Ascending aorta (tissue), 2 donors: ENCODE measurements at places on chromosomes 1 and 21.

DNA sequence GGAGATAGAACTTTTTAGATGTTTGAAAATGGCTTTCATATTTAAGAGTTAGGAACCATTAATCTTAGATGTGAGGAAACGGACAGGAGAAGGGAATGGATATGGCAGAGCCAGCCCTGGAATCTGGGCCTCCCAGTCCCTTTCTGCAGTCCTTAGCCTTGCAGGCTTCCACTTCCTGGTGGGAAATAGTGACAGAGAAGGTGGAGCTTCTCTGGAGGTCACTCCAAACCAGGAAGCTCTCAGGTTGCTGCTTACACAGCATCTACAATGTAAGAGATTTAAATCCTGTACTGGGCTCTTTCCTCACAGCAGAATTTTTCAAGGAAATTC, 2.5 kb downstream of the S100A11 start:
- DNase-seq, result no peak
- H3K27ac ChIP-seq, result peak overlapping the region; percentile 89
- H3K36me3 ChIP-seq, result peaks cover 43% of the 10 kb centered on the region
- no peaks in the 10 kb centered on the region for H3K27me3 ChIP-seq
- peaks cover 6% of the 10 kb centered on the region for H3K4me1 ChIP-seq
- peak overlapping the region; percentile 79 for H3K4me3 ChIP-seq

- no peak for DNase-seq
- H3K4me3 ChIP-seq, result no peak overlapping the region
- no peaks in the 10 kb centered on the region for H3K27me3 ChIP-seq
- no peaks in the 10 kb centered on the region for H3K4me1 ChIP-seq
- peaks cover 96% of the 10 kb centered on the region for H3K36me3 ChIP-seq
- no peak overlapping the region for H3K27ac ChIP-seq
These were observed 8.7 kb downstream of the TPRG1L start for GRCh38 chr1:3633344-3634058.

DNA sequence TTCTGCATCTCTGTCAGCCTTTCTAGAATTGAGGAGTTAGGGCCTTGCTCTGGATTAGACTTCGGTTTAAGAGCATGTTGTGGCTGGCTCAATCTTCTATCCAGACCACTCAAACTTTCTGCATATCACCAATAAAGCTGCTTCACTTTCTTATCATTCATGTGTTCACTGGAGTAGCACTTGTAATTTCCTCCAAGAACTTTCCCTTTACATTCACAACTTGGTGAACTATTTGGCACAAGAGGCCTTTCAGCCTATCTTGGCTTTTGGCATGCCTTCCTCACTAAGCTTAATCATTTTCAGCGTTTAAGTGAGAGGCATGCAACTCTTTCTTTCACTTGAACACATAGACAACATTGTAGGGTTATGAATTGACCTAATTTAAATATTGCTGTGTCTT, 3.6 kb upstream of the HORMAD1 start:
- H3K36me3 ChIP-seq, result no peaks in the 10 kb centered on the region
- no peaks in the 10 kb centered on the region for H3K27me3 ChIP-seq
- no peak for DNase-seq

DNA sequence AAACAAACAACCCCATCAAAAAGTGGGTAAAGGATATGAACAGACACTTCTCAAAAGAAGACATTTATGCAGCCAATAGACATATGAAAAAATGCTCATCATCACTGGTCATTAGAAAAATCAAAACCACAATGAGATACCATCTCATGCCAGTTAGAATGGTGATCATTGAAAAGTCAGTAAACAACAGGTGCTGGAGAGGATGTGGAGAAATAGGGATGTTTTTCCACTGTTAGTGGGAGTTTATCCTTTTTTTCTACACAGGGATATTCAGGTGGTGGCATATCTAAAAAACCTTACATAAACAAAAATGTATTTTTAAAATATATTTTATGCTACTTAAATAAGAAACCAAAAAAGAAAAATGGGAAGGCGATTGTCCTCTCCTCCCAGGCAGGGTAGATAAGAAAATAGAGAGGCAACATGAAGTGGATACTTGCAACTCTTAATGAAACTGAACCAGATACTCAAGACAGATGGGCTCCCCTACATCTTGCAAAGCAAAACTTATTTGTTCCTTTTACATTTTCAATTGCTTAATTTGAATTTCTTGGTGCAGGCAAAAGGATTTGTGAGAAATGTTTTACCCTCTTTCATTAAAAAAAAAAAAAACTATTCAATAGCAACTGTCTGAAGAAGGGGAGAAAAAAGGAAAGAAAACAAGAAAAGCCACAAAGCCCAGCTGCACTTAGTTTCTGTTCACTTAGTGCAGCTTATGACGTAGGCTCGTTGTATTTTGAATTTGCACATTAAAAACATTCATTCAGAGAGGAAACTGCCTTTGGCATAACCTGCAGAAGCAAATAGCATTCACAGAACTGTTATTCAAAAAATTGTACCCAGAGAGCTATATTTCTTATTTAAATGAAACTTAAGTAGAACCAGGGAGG, 36.9 kb upstream of the RGS1 start:
- H3K4me1 ChIP-seq, result peaks cover 12% of the 10 kb centered on the region
- no peaks in the 10 kb centered on the region for H3K36me3 ChIP-seq
- no peak for DNase-seq

GRCh38 chr1:207455183-207455754, 1.1 kb downstream of the CR2 start:
- peaks cover 5% of the 10 kb centered on the region for H3K4me1 ChIP-seq
- H3K27me3 ChIP-seq, result peaks cover 14% of the 10 kb centered on the region
- H3K4me3 ChIP-seq, result no peak overlapping the region
- no peak overlapping the region for H3K27ac ChIP-seq

- H3K4me1 ChIP-seq, result no peaks in the 10 kb centered on the region
- H3K4me3 ChIP-seq, result peak overlapping the region; percentile 53
- no peak overlapping the region for H3K27ac ChIP-seq
- no peaks in the 10 kb centered on the region for H3K36me3 ChIP-seq
- no peak for DNase-seq
These were observed 323.0 kb upstream of the ADGRL2 start for GRCh38 chr1:81477710-81478109.

DNA sequence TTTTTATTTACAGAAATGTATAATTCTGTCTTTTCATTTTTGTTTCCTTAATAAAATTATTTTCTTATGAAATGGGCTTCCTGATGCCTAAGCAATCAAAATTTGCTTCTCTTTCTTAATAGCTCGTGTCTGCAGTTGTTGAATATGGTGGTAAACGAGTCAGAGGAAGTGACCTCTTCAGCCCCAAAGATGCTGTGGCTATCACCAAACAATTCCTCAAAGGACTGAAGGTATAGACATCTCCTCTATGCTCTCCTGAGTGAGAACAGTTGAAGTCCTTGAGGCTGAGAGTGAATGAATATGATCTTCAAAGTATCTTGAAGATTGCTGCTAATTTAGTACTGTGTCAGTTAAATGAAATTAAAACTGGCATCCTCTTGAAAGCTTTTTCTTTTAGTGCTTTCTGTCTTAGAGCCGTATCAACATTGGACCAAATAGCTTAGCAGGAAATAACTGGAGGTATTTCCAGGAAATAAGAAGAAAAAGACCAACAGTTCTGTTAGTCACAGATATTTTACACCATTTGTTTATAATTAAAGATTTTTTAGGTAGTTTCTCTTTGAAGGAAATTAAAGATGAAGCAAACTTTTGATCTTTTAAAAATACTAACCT, 24.7 kb downstream of the VPS45 start:
- H3K4me1 ChIP-seq, result no peaks in the 10 kb centered on the region
- H3K4me3 ChIP-seq, result no peak overlapping the region
- DNase-seq, result no peak
- H3K36me3 ChIP-seq, result peaks cover 14% of the 10 kb centered on the region

DNA sequence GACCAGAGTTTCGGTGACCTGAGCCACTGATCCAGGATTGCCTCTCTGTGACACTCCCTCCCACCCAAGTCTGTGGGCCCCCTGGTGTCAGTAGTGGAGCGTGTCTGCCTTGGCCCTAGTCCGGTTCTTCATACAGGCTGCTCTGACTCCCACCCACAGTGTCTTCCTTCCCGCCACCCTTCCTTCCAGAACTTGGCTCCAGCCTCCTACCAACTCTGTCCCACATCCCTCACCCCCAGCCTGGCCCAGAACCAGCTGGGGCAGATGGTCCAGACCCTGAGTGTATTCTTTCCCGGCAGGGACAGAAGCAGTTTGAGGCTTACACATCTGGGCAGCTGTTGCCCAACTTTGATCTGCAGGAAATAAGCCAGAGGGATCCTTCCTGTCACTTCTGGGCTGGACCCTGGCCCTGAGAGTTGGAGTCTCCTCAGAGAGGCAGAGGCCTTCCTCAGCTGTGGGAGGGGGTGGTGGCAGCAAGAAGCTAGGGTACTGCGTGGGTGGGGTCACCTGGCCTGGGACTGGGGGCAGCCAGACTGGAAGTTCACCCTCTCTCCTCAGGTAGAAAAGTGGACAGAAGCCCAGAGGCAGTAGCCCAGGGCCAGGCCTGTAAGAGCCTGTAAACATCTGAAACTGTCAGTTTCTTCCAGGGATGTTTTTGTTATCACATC, 43.1 kb upstream of the EPS8L3 start:
- no peaks in the 10 kb centered on the region for H3K4me1 ChIP-seq
- no peak for DNase-seq
- no peak overlapping the region for H3K27ac ChIP-seq
- no peaks in the 10 kb centered on the region for H3K36me3 ChIP-seq

GRCh38 chr21:44348861-44349260, 4.6 kb upstream of the TRPM2 start:
- H3K4me3 ChIP-seq, result no peak overlapping the region
- no peak overlapping the region for H3K27ac ChIP-seq
- no peaks in the 10 kb centered on the region for H3K4me1 ChIP-seq
- H3K27me3 ChIP-seq, result peaks cover 6% of the 10 kb centered on the region
- no peaks in the 10 kb centered on the region for H3K36me3 ChIP-seq

DNA sequence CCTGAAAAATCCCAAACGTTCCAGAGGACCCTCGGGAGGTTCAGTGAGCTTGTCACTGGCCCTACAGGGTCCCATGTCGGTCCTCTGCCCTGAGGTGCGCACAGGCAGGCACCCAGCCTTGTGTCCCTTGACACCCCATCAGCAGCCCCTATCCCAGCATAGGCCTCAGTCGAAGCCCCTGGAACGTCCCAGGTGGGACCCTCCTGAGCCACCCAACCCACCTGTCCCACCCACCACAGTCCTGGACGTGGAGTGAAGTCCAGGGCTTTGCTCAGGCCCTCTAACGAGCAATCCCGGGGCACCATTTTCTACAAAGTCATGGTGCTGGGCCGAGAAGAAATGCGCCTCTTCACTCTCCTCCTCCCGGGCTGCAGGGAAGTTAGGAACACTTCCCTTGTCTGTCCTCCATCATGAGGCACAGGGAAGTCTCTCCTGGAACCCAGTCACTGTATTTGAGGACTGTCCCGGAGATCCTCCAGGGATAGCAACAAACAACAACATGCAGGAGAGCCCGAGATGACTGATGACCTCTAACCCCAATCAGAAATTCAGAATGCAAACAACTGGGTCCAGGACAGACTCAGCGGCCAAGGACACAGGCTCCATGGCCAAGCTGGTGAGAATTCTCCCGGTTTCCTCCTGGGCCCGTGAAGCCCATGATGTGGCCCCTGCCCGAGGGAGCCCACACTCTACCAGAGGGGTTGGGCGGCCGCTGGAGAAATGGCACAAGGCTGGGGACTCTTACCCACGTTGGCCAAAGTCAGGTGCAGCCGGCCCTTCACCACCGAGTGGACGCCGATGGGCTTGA, 105.5 kb downstream of the NPHP4 start:
- H3K4me1 ChIP-seq, result no peaks in the 10 kb centered on the region
- peaks cover 11% of the 10 kb centered on the region for H3K36me3 ChIP-seq
- no peak overlapping the region for H3K4me3 ChIP-seq
- no peak overlapping the region for H3K27ac ChIP-seq
- no peaks in the 10 kb centered on the region for H3K27me3 ChIP-seq

- H3K27ac ChIP-seq, result peak overlapping the region; percentile 79
- H3K4me3 ChIP-seq, result no peak overlapping the region
- H3K27me3 ChIP-seq, result no peaks in the 10 kb centered on the region
- peaks cover 80% of the 10 kb centered on the region for H3K4me1 ChIP-seq
- DNase-seq, result no peak
These were observed 141.4 kb downstream of the SYT2 start for GRCh38 chr1:202568826-202569225.

DNA sequence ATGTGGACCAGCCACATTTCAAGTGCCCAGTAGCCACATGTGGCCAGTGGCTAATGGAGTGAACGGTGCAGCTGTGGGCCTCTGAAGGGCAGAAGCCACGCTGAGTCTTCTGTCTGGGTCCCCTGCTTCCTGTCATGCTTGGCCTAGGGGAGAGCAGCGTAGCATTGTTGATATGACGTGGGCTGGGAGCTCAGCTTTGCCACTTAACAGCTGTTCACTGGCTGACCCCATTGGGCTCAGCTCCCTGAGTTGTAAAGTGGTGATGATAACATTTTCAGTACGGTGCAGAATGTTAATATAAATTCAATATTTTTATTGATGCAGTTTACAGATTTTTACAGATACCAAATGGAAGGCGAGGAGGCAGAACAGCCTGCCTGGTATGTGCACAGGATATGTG, 4.5 kb downstream of the PODN start:
- H3K27ac ChIP-seq, result no peak overlapping the region
- peaks cover 5% of the 10 kb centered on the region for H3K4me1 ChIP-seq
- H3K4me3 ChIP-seq, result no peak overlapping the region
- H3K27me3 ChIP-seq, result no peaks in the 10 kb centered on the region
- no peak for DNase-seq

DNA sequence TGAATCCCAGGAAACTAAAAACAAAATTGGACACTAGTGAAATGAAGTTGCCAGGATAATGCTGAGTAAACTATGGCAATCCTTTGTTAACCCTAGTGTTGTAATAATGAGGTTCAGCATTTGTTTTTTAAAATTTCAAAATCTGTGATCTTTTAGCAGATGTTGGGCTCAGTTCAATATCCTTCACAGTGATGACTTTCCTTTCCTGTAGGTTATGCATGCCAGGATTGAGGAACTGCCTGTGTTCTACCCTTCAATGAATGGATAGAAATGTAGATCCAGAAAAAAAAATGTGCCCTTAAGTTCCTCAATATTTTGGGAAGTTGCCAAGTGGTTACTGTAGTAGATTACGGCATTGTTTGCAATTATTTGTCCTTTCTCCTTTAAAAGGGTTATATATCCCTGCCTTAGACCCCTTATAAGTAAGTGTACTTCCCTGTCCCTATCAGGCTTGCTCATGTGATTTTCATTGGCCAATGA, 35.5 kb upstream of the IRF2BP2 start:
- H3K4me3 ChIP-seq, result no peak overlapping the region
- H3K27ac ChIP-seq, result no peak overlapping the region
- H3K36me3 ChIP-seq, result no peaks in the 10 kb centered on the region
- no peaks in the 10 kb centered on the region for H3K27me3 ChIP-seq

GRCh38 chr1:192726820-192727504, 81.9 kb upstream of the RGS2 start:
- no peaks in the 10 kb centered on the region for H3K4me1 ChIP-seq
- H3K36me3 ChIP-seq, result no peaks in the 10 kb centered on the region
- H3K4me3 ChIP-seq, result no peak overlapping the region
- H3K27me3 ChIP-seq, result no peaks in the 10 kb centered on the region
- no peak for DNase-seq
- no peak overlapping the region for H3K27ac ChIP-seq
